COLO829 (cell line): ENCODE measurements at places on chromosomes 3 and 15.

GRCh38 chr3:10467904-10468612 lies 37.3 kb downstream of the ATP2B2 start:
- no peak for DNase-seq

DNA sequence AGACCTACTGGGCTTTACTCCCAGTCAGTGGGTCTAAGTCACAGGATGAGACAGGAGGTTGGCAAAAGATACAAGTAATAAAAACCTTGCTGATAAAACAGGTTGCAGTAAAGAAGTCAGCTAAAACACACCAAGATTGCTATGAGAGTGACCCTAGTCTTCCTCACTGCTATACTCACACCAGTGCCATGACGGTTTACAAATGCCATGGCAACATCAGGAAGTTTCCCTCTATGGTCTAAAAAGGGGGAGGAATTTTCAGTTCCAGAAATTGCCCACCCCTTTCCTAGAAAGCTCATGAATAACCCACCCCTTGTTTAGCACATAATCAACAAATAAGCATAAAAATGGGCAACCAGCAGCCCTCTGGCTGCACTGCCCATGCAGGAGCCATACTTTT lies 966.7 kb upstream of the ROBO1 start:
- no peak for DNase-seq

- no peak for DNase-seq
These were observed 4.2 kb downstream of the EIF4E3 start for GRCh38 chr3:71721002-71721401.

DNA sequence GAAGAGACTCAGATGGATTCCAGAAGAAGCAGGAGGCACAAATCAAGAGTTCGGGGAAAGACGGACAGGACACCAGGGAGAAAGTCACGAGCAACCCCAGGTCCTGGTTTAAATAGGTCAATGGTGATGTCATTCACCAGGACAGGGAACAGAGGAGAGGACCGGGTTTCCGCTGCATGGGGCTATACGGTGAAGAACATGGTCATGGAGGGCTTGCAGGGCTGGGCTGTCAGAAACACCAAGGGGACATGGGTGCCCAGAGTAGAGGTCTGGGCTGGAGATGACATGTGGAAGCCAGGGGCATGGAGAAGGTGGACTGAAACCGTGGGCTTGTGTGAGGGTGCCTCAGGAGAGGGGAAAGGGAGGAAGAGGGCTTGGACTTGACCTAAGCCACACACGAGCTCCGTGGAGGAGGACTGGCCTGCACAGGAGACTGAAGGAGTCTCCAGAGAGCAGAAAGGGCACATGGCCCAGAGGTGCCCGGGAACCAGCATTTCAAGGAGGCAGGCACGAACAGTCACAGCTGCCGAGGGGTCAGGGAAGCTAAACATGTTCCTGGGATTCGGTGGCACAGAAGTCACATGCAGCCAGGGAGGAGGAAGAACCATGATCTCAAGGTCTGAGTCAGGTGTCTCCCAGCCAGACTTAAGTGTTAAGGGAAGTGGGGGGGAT lies 54.2 kb upstream of the RPL32 start:
- DNase-seq = no peak
